ENCODE measurements at places on chromosomes 2 and 18.

GRCh38 chr2:157749684-157750083 is 121.0 kb upstream of the ACVR1C start:
- no peak for DNase-seq
- H3K4me3 ChIP-seq, result no peak overlapping the region
- H3K36me3 ChIP-seq, result no peaks in the 10 kb centered on the region
- H3K4me1 ChIP-seq, result no peaks in the 10 kb centered on the region
- H3K27ac ChIP-seq, result no peak overlapping the region
- H3K27me3 ChIP-seq, result no peaks in the 10 kb centered on the region

DNA sequence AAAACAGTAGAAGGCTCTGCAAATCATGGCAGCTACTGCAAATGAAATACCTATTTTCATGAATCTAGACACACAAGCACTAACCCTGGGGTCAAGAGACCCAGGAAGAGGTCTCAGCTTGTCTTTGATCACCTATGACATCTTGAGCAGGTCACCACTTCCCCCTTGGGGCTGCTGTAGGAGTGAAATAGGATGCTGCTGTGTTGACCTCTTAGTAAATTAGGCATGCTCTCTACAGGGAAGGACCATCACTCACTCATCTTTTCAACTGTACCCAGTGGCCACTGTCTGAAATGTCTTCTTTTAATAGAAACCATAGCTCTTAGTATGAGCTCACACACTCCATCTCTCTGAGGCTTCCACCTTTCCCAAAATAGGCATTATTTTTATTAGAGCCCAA is 83.8 kb downstream of the NCK2 start:
- no peak overlapping the region for H3K4me3 ChIP-seq
- H3K27ac ChIP-seq, result no peak overlapping the region

DNA sequence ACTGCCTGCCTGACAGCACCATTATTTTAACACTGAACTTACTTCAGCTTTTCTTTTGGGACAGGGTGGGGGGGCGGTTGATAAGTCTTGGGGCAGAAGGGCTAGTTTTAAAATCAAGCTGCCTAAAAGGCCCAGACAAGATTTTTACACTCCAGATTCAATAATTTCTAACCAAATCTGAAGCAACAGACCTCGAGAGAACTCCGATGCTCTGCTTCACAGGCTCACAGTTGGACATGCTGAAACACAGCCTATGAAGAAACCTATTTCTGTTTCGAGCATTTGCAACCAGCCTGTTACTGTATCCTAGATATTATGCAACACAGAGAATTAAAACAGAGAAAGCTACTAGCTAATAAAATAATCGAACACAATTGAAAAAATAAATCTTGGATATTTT is 1.3 kb upstream of the MYT1L start:
- DNase-seq, result no peak
- no peak overlapping the region for H3K27ac ChIP-seq
- H3K4me3 ChIP-seq, result no peak overlapping the region
- no peaks in the 10 kb centered on the region for H3K36me3 ChIP-seq
- no peaks in the 10 kb centered on the region for H3K4me1 ChIP-seq
- no peaks in the 10 kb centered on the region for H3K27me3 ChIP-seq

- H3K27me3 ChIP-seq, result no peaks in the 10 kb centered on the region
- DNase-seq, result no peak
- H3K4me1 ChIP-seq, result no peaks in the 10 kb centered on the region
- no peak overlapping the region for H3K27ac ChIP-seq
- H3K4me3 ChIP-seq, result no peak overlapping the region
These were observed 292.4 kb downstream of the SP3 start for GRCh38 chr2:173672573-173673340.

DNA sequence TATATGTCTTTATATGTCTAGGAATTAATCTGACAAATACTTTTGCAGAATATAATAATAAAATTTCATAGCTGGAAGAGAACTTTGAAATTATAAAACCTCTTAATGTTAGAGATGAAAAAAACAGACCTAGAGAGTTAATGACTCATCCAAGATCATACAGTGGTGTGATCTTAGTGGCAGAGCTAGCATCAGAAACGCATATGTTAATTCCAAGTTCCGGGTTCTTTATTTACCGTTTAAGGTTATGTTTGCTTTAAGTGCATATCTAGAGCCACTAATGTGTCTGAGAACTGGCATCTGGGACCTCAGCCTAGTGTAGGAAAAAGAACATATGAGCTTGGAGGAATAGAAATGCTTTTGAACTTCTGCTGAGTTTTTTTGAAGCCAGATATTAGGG is 24.3 kb downstream of the CERS6 start:
- peak overlapping the region; percentile 68 for H3K27ac ChIP-seq
- peaks cover 42% of the 10 kb centered on the region for H3K4me1 ChIP-seq
- no peaks in the 10 kb centered on the region for H3K36me3 ChIP-seq
- no peak for DNase-seq

GRCh38 chr2:26001743-26002351 is 19.6 kb upstream of the KIF3C start:
- peak; percentile 58 for DNase-seq
- peaks cover 23% of the 10 kb centered on the region for H3K4me1 ChIP-seq
- H3K27me3 ChIP-seq, result no peaks in the 10 kb centered on the region
- no peak overlapping the region for H3K4me3 ChIP-seq

DNA sequence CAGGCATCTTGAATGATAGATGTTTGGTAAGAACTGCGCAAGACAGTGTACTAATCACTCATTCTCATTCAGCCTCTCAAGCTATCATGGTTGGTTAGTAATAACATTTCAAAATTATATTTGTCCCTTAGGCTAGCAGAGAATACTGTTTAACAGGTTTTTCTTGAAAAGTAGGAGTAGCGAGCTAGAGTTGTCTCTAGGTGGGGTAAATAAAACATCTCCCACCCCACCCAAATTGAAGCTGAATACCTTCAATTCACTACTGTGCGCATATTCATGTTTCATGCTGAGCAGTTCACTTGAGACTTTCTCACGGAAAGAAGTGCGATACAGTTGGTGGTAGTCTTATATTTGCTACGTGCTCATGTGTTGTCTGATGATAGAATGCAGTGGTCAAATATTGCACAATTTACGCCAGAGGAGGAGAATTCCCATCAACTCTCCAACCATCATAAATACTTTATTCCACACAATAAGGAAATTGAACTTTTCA is 49.3 kb downstream of the NEDD4L start:
- DNase-seq, result no peak
- peaks cover 58% of the 10 kb centered on the region for H3K4me1 ChIP-seq
- peak overlapping the region; percentile 57 for H3K27ac ChIP-seq
- no peaks in the 10 kb centered on the region for H3K36me3 ChIP-seq
- no peaks in the 10 kb centered on the region for H3K27me3 ChIP-seq

DNA sequence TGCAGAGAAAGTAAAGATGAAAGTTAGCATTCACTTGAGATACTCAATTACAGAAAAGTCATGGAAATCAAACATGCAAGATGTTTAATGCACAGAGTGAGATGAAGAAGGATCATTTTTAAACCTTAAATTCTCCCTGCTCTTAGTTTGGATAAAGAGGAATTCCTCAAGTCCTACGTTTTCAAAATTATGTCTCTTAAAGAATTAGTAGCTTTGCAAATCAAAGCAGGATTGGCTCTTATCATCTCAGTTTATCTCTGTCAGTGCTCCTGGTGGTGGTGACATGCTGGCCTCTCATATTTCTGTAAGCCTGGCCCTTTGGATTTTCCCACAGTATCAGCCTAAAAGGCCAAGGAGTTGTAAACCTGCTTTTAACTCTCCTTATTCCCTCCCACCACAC is 242.2 kb downstream of the NRXN1 start:
- DNase-seq, result no peak
- no peaks in the 10 kb centered on the region for H3K4me1 ChIP-seq
- no peaks in the 10 kb centered on the region for H3K27me3 ChIP-seq
- no peak overlapping the region for H3K4me3 ChIP-seq

- no peaks in the 10 kb centered on the region for H3K36me3 ChIP-seq
- no peaks in the 10 kb centered on the region for H3K27me3 ChIP-seq
- no peak overlapping the region for H3K27ac ChIP-seq
- H3K4me3 ChIP-seq, result no peak overlapping the region
- H3K4me1 ChIP-seq, result no peaks in the 10 kb centered on the region
These were observed 9.3 kb upstream of the THADA start for GRCh38 chr2:43605079-43605655.

DNA sequence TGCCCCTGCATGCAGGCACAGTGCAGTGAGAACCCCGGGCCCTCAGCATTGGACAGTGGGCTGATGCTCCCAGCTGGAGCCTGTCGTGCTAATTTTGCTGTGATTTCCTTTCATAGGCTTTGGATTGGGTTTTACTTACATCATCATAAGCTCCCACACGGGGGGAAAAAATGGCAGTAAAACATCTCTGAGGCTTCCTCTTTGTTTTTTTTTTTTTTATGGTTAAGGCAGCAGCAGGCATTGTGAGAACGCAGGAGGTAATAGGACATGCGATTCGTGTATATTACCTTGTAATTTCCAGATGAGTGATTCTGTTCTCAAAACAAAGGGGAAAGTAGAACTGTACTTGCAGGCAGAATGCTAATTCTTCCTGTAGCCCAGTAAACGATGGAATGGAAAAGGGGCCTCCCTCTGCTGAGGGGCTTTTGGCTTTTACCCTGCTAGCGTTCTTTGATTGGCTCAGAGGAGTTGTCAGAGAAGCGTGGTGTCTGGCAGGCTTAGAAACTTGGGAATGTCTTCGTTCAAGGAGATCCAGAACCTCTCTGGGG is 89.7 kb downstream of the NPAS2 start:
- no peak overlapping the region for H3K4me3 ChIP-seq
- no peak overlapping the region for H3K27ac ChIP-seq
- no peaks in the 10 kb centered on the region for H3K4me1 ChIP-seq
- DNase-seq, result no peak
- no peaks in the 10 kb centered on the region for H3K36me3 ChIP-seq

DNA sequence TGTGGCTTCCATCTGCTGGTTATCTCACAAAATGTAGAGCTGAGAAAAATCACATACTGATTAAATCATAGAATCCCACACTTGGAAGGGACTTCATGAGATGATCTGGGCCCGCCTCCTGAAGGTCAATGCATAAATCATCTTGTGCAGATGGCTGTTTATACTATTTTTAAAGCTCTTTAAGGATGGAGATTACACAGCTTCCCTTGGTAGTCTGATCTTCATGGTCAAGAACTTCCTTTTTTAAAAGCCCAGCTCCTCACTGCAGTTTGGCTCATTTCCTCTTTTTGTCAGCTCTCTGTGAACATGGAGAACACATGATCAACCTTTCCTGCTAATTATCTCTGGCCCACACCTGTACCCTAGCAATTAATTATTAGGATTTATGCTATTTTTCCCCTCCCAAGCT is 25.9 kb downstream of the GCG start:
- no peak for DNase-seq
- no peaks in the 10 kb centered on the region for H3K4me1 ChIP-seq
- H3K36me3 ChIP-seq, result no peaks in the 10 kb centered on the region
- H3K4me3 ChIP-seq, result no peak overlapping the region

GRCh38 chr2:239943991-239944631 is 81.0 kb downstream of the NDUFA10 start:
- DNase-seq, result no peak
- no peak overlapping the region for H3K27ac ChIP-seq
- no peaks in the 10 kb centered on the region for H3K27me3 ChIP-seq
- H3K4me1 ChIP-seq, result peaks cover 3% of the 10 kb centered on the region
- H3K4me3 ChIP-seq, result no peak overlapping the region

- H3K4me3 ChIP-seq, result no peak overlapping the region
- H3K27me3 ChIP-seq, result peaks cover 39% of the 10 kb centered on the region
- peaks cover 6% of the 10 kb centered on the region for H3K4me1 ChIP-seq
- no peaks in the 10 kb centered on the region for H3K36me3 ChIP-seq
- DNase-seq, result no peak
These were observed 32.8 kb upstream of the GPR55 start for GRCh38 chr2:230957756-230958391.

DNA sequence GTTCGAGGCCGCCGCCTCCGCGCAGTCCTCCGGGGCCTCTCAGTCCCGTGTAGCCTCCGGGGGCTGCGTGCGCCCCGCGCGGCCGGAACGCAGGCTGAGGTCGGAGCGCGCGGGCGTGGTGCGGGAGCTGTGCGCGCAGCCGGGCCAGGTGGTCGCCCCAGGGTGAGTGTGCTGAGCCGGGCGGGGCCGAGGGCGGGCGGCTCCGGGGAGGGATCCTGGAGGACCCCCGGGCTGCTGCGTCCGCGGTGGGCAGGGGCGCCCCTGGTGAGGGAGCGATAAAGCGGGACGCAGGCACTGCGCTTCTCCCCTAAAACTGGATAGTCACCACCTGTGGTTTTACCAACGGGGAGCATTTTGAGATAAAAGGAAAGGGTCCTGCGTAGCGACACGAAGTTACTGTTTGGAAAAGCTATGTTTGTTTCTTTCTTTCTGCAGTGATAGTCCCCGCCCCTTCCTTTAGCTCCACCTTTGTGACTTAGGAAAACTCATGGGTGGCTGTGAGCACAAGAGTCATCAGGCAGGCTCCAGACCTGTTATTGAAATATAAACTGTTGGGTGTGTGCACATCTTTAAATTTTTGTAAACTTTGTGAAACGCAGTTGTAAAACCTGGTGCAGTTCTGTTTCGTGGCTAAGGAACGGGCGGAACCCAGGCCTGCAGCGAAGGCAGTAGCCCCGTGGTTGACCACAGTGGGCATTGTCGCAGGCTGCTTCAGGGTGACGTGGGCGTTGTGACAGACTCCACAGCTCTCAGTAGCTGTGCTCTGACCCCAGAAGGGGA is 687 bp downstream of the CTDP1 start:
- H3K36me3 ChIP-seq, result peaks cover 5% of the 10 kb centered on the region
- H3K27me3 ChIP-seq, result no peaks in the 10 kb centered on the region
- H3K27ac ChIP-seq, result peak overlapping the region; percentile 99
- peak; percentile 61 for DNase-seq

- H3K27me3 ChIP-seq, result peaks cover 19% of the 10 kb centered on the region
- no peak overlapping the region for H3K4me3 ChIP-seq
- H3K36me3 ChIP-seq, result no peaks in the 10 kb centered on the region
- no peak for DNase-seq
- no peaks in the 10 kb centered on the region for H3K4me1 ChIP-seq
These were observed 56.1 kb upstream of the HDAC4 start for GRCh38 chr2:239456940-239457339.

GRCh38 chr2:168851674-168852320 is 38.4 kb downstream of the SPC25 start:
- H3K4me1 ChIP-seq, result no peaks in the 10 kb centered on the region
- no peaks in the 10 kb centered on the region for H3K36me3 ChIP-seq
- no peak for DNase-seq
- H3K4me3 ChIP-seq, result no peak overlapping the region

GRCh38 chr2:25700221-25700660 is 26.9 kb upstream of the DTNB start:
- peaks cover 6% of the 10 kb centered on the region for H3K27me3 ChIP-seq
- no peak overlapping the region for H3K4me3 ChIP-seq
- H3K27ac ChIP-seq, result no peak overlapping the region
- DNase-seq, result no peak
- H3K36me3 ChIP-seq, result no peaks in the 10 kb centered on the region

GRCh38 chr2:37026050-37026449 is 58.1 kb downstream of the HEATR5B start:
- no peak overlapping the region for H3K4me3 ChIP-seq
- DNase-seq, result no peak
- no peak overlapping the region for H3K27ac ChIP-seq
- H3K27me3 ChIP-seq, result no peaks in the 10 kb centered on the region
- no peaks in the 10 kb centered on the region for H3K4me1 ChIP-seq

- H3K4me3 ChIP-seq, result no peak overlapping the region
- no peak overlapping the region for H3K27ac ChIP-seq
- no peaks in the 10 kb centered on the region for H3K27me3 ChIP-seq
- no peaks in the 10 kb centered on the region for H3K36me3 ChIP-seq
These were observed 25.2 kb downstream of the TOGARAM2 start for GRCh38 chr2:29006092-29006979.

GRCh38 chr2:19706332-19706731 is 195.5 kb downstream of the TTC32 start:
- no peaks in the 10 kb centered on the region for H3K27me3 ChIP-seq
- H3K4me3 ChIP-seq, result no peak overlapping the region
- no peaks in the 10 kb centered on the region for H3K36me3 ChIP-seq
